ENCODE measurements at places on chromosomes 7 and 10.

GRCh38 chr7:91043186-91043585, 221.0 kb upstream of the FZD1 start:
- DNase-seq, result no peak

GRCh38 chr7:135733603-135734342, 5.8 kb upstream of the SLC13A4 start:
- DNase-seq, result no peak

GRCh38 chr10:123751342-123752134, 85.4 kb downstream of the GPR26 start:
- DNase-seq, result no peak

DNA sequence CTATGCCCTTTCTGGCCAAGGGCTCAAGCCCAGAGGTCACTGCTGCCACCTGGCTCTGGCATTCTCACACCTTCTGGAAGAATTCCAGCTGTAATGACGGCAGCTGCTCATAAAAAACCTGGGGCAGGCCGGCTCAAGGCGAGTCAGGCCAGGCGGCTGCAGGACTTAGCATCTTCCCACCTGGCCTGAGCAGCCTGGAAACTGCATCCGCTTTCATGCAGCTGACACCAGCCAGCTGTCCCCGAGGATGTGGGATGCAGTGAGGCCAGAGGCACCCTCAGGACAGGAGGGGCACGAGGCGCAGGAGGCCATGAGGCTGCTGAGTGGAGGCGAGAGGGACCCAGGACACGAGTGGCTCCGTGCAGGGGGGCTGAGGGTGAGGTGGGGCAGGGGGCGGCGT, 47.5 kb upstream of the ADGRA1 start:
- no peak for DNase-seq

DNA sequence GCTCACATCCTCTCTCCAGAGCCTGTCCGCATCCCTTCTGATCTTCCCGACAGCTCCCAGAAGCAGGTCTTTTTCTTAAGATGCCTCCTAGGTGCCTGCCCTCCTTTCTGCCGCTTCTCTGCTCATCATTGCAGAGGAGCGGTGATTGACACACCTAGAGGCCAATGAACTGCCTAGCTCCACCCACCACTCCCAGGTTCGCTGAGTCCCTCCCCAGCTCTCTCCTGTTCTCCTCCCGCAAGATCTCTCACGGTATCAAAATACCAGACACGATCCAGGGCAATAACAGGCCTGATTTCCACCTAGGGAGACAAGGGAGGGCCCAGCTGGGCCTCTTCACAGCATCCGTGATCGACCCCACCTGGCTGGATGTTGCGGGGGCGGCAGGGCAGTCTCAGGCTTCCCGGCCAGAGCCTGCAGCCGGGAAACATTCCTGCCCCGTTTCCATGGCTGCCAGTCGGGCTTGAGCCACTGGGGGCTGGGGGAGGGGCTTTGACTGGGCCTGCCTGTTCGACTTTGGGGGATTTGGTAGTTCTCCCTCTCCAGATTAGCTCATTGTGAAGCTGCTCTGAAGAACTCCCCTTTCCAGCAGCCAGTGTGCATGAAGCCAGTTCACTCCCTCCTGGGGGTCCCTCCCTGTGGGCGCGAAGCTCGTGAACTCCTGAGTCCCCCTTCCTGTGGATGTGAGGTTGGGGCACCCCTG, 373.5 kb downstream of the RPS24 start:
- DNase-seq, result peak; percentile 88
